Stimulated activated CD4-positive, alpha-beta T cell treated with anti-CD3 and anti-CD28 coated beads, TNF-alpha, amount 100 ng/mL, for 1 hour (primary cell): ENCODE measurements at places on chromosomes 2 and 18.

DNA sequence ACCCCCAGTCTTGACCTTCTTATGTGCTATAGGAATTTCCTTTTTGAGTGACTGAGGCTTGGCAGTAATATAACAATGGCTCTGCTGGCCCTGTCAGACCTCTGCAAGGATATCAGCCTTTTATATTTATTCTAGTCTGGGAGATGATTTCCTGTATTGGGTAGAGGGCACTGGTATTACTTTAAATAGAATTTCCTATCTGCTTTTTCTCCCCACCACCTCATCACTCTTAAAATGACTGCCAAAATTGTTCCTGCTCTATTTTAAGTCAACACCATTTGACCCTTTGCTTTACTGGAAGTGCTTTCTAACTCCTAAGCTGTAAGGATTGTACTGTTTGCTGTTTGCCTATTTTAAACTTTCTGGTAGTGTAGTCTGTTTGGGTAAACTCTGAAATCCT lies 658.4 kb upstream of the FSHR start:
- no peak for DNase-seq

- DNase-seq: no peak
Observed at GRCh38 chr2:219509780-219510511, 4.3 kb upstream of the ASIC4 start.

DNA sequence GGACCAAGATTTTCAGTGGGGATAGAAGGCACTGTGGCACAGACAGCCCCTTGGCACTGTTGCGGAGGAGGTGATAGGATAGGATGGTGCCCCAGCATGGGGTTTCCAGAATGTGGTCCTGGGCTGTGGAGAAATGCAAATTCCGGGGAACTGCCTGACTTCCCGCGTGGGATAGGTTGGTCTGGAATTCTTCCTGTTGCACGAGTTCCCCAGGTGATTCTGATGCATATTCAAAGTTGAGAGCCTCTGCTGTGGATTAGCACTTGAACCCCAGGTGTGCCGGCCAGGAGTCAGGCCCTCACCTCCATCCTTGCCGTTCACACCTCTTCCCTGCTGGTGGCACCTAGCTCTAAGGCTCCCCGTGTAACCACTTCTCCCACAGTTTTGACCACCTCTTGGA lies 15.5 kb downstream of the NCK2 start:
- DNase-seq: no peak

DNA sequence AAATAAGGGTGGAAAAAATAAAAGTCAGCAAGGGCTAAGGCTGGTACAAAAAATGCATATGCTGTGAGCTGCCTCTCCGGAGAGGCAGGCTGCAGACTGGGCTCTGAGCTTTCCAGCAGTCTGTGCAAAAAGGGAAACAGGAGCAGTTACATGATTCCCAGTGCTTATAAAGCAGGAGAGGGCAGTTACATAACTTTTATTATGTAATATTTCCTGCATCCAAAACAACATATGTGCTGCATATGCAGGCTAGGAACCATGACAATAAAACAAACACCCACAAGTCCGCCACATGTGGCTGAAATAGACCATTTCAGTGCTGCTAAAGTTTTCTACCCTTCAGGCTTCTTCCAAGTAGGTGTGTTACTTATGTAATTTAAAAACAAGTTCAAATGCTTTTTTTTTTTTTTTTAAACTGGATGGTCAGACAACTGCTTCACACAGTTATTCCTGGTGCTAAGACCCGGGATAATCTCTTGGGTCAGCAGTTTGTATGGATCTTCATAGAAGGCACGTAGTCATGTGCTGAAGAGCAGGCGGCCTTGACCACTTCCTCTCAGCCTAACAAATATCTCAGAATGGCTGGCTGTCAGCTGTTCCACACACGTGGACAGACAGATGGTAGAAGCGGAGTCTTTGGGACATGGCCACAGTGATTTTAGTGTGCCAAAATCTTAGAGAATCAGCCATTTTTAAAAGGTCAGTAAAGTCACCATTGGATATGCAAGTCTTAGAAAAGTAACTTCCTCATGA lies 43.5 kb downstream of the ARMC9 start:
- DNase-seq: no peak

DNA sequence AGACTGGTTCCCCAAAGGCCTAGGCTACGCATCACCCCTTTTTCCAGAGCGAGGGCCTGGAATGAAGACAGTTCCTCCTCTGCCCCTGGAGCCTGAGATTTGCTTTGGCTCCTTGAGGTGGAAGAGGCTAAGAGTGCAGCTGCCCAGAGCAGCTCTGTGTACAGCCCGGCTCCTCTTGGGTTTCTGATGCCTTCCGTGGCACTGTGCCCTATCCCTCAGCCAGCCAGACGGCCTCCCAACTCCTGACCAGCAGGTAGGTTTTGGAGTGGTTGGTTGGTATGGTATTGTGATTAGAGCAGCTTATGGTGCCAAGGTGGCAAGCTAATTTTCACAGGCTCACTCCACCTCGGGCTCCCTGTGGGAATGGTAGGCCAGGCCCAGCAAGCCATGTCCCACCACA lies 112.2 kb downstream of the TANC1 start:
- DNase-seq: no peak

DNA sequence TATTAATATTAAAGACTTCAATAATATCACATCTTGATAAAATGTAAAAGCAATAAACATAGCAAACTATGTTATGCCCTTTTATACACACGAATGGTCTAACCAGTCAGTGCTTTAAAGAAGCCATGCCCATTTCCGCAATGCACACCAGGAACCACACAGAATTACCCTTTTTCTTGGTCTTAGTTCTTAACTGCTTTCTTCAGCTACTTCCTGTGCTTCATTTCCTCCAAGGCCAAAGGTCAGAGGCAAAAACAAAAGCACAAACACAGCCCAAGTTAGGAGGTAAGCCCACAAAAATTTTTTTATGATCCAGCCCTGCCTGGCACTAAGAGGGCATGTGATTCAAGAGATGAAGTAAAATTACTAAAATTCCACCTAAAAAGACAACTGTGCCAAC lies 267.2 kb downstream of the FBXO15 start:
- DNase-seq: no peak

DNA sequence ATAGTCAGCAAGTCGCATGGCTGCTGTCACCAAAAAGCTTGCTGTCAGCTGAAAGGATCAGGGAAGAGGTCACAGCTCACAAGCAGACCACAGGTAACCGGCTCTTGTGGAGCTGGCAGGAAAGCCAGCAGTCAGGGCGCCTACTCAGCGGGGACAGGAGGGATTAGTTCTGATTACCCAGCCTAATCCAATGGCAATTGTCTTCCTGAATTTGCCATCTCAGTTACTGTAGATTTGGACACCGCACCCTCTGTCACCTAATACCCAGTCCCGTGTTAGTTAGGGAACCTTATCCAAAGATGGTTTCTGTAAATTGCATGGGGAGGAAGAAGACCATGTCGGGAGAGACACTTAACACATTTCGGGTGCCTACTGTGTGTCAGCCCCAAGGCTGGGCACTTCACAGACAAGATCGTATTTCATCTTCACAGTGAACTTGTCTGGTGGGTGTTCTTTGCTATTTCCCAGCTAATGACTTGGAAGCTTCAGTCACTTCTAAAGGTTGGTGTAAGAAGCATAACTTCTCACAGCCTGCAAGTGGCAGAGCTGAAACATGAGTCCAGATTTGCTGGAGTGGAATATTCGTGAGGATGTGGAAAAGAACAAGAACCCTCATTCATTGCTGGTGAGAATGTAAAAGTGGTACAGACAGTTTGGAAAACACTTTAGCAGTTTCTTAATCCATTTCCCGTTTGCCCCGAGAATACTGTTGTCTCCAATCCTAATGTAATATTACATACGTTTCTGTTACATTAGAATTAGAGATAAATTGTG lies 9.9 kb downstream of the ALPK2 start:
- DNase-seq: no peak

GRCh38 chr2:240402566-240403272 lies 32.7 kb upstream of the GPC1 start:
- no peak for DNase-seq

DNA sequence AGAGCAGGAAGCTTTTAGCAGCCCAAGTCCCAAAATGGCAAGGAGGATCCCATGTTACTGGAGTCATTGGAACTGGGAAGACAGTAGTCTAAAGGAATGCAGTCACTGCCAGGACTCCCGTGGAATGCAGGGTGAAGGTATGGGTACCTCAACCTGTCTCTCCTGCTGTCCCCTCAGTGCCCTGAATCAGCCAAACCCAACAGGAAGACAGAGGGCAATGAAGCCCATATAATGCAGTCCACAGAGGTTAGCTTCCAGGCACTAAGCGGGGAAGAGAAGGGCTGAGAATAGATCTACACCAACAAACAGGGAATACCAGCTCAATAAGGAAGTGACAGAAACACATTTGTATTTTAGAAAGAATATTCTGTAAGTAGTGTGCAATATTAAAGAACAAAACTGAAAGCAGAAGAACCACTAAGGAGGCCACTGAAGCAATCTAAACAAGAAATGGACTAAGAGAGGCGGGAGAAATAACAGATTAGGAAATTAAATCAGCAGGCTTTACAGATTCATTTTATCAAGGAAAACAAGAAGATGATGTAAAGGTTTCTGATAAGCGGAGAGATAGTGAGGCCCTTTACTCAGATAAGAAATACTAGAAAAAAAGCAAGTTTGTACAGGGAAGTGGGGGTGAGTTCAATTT lies 8.3 kb downstream of the NEMP2 start:
- DNase-seq: no peak

DNA sequence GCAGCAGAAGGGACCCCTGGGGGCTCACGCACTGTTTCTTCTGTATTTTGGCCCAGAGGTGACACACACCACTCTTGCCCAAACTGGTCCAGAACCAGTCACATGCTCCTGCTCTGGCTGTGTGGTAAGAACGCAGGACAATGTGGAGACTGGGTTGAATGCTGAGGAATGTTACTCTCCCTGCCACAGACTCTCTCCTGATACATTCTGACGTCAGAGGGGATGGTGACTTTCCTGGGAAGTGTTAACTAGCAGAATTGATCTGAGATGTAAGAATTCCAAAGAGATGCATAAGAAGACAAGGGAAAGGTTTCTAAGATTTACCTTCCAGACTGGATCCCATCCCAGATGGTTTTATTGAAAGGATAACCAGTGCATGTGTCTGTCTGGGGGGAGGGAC lies 100.8 kb downstream of the ASB1 start:
- DNase-seq: no peak

DNA sequence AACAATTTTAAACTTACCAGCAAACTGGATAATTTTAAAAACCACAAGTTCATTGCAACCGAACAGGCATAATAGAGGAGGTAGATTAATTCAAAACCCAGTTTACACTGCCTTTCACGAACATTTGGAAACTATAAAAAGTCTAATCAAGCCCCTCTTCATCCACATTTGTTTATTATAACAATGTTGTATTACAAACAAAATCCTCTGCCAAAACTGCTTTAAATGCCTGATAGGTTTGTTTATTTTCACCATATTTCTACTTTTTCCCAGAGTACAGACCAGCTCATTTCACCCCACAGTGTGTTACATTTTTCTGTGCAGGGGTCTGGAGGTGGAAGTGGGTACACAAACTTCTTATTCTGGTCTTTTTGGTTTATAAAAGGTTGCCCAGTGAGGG lies 184.2 kb downstream of the OSR1 start:
- DNase-seq: no peak

GRCh38 chr2:236170590-236171165 lies 2.5 kb upstream of the GBX2 start:
- no peak for DNase-seq

- DNase-seq: no peak
Observed at GRCh38 chr2:217643789-217644301, 358.9 kb downstream of the TNS1 start.

- DNase-seq: no peak
Observed at GRCh38 chr18:77134611-77135010, 2.0 kb upstream of the MBP start.

DNA sequence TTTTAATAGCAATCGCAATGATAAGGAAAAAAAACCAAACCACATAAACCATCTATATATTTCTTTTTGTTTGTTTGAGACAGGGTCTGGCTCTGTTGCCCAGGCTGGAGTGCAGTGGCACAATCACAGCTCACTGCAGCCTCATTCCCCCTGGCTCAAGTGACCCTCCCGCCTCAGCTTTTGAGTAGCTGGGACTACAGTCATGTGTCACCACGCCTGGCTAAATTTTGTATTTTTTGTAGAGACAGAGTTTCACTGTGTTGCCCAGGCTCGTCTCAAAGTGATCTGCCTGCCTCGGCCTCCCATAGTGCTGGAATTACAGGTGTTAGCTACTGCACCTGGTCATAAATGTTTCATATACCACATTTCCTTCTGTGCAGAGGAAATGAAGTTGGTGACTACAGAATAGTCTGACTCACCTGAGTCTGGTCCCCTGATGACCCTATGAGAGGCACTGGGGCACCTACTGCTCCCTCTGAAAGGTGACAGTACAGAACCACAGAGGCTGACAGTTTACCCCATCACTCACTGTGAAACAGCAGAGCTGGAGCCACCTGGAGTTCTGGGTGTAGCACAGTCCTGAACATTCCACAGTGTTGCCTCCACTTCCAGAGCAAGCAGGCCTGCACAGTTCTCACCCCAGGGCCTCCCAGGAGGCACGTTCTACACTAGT lies 183.7 kb upstream of the PXDN start:
- DNase-seq: no peak

GRCh38 chr2:197059477-197059876 lies 133.0 kb upstream of the PGAP1 start:
- no peak for DNase-seq

DNA sequence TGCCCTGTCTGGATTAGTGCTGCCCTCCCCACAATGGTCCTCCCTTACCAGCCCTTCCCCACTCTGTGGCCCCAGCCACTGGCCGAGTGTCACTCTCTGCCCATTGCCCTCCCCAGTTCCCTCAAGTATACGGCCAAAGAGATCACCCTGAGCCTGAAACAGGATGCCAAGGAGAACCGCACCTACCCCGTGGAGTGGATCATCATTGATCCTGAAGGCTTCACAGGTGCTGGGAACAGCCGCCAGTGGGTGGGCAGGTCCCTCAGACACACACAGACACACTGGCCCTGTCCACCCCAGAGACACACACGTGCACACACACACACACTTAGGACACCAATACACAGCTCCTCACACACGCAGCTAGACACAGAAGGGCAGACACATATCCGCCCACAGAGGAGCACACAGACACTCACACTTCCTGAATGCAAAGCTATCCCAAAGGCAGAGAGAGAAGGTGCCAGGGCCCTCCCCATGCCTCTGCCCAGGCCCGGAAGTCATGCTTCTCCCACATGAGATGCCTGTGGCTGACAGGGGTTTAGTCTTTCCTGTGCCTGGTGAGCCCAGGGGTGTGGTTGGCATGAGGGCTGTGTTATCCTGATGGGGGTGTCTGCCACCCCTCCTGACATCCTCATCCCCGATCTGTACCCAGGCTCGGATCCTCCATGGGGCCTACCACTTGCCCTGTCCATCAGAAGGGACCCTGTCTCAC lies 2.9 kb downstream of the CHRND start:
- DNase-seq: no peak

GRCh38 chr2:134144651-134145050 lies 109.2 kb upstream of the MGAT5 start:
- no peak for DNase-seq

- no peak for DNase-seq
Observed at GRCh38 chr2:110679337-110679707, 1.5 kb upstream of the BUB1 start.

- no peak for DNase-seq
Observed at GRCh38 chr2:71695235-71696120, 242.1 kb downstream of the DYSF start.

- no peak for DNase-seq
Observed at GRCh38 chr18:9885170-9886004, at the start of gene TXNDC2. TSS of gene TXNDC2 (plus strand) at chr18:9885973. CDS start at chr18:9886681, 708 bp downstream.

- no peak for DNase-seq
Observed at GRCh38 chr2:113965644-113966043, 75.8 kb downstream of the ACTR3 start.
